ENCODE measurements at places on chromosomes 5 and 9.

DNA sequence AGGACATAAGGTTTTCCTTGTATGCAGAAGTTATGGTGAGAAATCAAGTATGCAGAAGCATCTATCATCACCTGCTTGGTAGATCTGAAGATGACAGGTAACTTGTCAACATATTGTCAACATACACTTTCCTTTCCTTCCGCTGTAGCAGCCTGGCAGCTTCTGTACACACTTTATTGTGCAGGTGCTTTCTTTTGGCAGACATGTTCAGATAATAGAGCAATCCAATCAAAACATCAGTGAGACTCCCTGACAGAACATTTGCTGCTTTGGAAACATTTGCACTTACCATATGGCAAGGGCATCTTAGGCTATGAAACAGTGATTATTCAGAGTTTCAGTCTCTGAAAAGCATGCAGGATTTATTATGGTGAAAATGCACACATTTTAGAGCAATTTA lies 161.1 kb upstream of the CDH12 start:
- no peak for DNase-seq

GRCh38 chr9:14075218-14075617 lies 238.7 kb downstream of the NFIB start:
- DNase-seq = no peak

DNA sequence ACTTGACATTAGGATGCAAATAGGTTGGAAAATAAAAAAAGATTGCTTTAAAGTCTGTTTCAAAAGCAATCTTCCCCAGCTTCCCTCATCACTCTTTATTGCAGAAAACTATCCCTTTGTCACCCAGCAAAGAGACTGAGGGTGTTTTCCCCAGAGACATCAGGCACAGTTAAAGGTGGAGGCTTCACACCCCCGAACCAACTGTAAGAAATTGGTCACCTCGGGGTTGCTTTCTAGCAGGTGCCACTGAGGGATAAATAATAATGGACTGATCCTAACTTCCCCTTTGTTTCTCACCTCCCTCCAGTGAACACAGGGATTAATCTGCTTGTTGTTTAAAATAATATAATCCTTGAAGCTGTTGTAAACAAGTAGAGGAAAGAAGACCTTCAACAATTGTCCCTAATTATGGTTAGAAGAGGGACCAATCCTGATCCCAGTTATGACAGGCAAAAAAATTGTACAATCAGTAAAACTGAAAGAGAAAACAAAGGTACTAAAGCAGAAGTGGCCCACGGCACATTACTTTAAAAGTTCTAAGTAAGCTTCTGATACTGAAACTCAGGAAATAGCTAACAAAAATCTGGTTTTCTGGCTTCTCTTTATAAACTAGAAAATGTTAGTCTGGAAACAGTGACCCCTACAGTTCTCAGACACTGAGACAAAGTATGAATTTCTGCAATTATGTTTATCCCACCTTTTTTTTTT lies 6.6 kb upstream of the PCSK1 start:
- no peak for DNase-seq

- no peak for DNase-seq
These were observed 31.7 kb downstream of the SARDH start for GRCh38 chr9:133706307-133707050.

DNA sequence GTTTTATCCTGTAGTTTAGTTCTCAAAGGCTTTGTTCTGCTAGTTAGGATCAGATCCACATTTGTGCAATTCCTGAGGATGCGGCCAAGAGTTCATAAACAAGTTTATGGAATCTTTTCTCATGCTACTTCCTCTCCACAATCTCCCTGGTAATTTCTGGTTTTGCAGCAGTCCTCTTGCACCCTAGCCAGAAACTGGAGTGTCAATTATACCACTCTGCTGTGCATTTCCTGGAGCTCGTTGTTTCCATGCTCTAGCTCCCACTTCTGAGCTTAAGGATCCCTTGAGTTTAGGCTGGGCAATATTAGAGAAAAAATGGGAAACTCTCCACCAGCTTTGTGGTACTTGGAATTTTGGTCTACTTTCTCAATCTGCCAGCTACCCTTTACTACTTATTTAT lies 474.7 kb downstream of the DIRAS2 start:
- no peak for DNase-seq

DNA sequence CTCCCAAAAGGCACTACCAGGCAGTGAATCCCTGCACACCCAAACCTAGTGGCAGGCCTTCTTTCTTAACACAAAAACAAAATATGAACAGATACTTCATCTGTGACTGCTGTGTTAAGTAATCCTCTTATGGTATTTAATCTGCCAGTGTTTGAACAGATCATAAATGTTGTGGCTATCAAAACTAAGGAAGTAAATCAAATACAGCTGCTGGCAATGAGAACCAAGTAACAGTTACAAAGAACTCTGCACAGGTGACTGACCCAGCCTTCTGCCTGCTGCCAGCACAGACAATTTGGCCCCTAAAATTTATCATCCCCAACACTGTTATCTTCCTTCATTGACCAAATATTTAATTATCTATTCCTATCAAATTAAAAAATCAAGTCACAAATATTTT lies 78.0 kb downstream of the GNAQ start:
- no peak for DNase-seq

DNA sequence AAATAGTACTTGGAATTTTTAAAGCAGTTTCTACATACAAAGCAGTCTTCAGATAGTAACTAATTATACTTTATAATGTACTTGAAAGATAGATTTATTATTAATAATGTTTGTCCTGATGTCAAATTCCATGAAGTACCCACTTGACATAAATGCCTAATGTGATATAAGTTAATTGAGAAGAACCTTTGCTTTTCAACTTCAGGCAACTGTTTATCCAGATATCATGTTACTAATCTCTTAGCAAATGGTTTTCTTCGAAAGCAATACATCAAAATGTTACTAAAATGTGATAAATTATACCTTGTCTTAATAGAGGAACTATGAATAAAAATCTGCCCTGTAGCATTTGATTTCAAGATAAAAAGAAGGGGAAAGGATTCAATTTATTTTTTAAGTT lies 146.8 kb upstream of the FBXL17 start:
- no peak for DNase-seq

- DNase-seq = no peak
These were observed 527.2 kb downstream of the NR2F1-AS1 start for GRCh38 chr5:93053825-93054224.

DNA sequence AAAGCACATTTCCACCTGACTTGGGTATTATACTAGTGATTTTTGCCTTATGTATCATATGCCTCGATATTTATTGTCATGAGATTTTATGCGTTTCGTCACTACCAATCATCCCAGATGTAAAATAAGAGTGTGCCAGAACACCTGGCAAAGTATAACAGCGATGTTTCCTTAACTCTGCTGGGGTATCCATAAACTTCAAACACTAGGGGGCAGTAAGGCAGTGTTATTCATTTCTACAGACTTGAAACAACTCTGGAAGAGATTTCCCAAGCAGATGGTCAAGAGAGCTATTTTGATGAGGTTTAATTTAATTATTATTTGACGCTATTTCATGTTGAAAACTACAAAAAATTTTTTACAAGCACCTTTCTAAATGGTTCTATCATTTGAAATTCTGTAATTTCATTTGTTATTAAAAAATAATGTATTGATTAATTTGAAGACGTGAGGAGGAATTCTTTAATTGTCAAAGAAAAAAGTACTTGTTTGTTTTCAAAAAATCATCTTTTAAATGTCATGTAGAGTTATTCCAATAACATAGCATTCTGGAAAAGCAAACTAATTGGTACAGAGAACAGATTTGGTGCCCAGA lies 388.5 kb upstream of the CTNND2 start:
- peak; percentile 43 for DNase-seq

- no peak for DNase-seq
These were observed 3.0 kb downstream of the BASP1 start for GRCh38 chr5:17220469-17220868.

GRCh38 chr5:133641683-133642082 lies 29.3 kb upstream of the FSTL4 start:
- no peak for DNase-seq

- no peak for DNase-seq
These were observed 2.2 kb upstream of the JAK2 start for GRCh38 chr9:4982721-4983482.

DNA sequence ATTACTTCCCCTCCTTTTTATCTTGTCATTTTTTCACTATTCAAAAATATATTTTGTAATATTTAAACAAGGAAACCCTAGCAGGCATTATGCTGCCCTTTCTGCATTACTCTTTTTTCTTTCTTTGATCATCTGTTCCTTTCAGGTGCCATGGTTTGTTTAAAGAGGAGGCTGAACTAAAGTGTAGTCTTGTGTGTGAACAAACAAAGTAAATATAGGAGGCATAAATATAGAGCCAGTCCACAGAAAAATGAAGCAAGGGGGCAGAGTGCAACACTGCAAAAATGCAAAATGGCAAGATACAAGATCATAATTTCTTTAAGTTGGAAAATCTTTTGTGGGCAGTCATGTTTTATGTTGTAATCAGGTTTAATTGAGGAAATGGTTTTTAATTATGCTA lies 947.3 kb upstream of the COX7C start:
- no peak for DNase-seq

DNA sequence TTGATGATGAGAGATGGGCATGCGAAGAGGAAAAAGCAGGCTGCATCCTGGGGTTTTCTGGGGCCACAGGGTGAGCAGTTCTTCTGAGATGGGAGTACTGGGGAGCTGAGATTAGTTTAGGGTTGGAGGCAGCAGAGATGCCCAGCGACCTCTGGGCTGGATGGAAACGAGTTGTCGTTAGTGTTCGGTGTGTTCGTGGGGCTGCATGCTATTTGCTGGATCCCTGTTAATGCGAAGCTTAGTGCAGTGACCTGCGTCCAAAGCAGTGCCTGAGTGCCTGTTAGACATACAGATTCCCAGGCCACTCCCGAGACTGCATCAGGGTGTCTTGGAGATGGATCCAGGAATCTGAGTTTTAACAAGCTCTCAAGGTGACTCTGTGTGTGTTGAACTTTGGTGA lies 201.3 kb downstream of the CACNA1B start:
- no peak for DNase-seq

DNA sequence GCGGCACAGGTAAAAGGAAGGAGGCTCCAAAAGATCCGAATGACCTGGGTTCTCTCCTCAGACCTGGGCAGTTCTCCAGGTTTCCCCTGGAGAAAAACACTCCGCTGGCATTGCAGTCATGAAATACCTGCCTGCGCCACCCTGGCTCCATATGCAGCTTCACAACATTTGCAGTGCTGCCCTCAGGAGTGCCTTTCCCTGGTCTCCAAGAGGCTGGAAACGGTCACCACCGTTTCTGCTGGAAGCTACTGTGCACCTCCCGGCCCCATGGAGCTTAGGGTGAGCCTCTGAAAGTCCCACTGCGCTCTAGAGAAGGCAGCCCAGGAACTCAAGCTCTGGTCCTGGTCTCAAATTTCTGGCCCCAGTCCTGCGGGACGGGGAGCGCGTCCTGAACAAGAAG lies 670 bp downstream of the UGT3A1 start:
- DNase-seq = no peak

GRCh38 chr5:52925001-52925400 lies 64.2 kb upstream of the ITGA2 start:
- no peak for DNase-seq

DNA sequence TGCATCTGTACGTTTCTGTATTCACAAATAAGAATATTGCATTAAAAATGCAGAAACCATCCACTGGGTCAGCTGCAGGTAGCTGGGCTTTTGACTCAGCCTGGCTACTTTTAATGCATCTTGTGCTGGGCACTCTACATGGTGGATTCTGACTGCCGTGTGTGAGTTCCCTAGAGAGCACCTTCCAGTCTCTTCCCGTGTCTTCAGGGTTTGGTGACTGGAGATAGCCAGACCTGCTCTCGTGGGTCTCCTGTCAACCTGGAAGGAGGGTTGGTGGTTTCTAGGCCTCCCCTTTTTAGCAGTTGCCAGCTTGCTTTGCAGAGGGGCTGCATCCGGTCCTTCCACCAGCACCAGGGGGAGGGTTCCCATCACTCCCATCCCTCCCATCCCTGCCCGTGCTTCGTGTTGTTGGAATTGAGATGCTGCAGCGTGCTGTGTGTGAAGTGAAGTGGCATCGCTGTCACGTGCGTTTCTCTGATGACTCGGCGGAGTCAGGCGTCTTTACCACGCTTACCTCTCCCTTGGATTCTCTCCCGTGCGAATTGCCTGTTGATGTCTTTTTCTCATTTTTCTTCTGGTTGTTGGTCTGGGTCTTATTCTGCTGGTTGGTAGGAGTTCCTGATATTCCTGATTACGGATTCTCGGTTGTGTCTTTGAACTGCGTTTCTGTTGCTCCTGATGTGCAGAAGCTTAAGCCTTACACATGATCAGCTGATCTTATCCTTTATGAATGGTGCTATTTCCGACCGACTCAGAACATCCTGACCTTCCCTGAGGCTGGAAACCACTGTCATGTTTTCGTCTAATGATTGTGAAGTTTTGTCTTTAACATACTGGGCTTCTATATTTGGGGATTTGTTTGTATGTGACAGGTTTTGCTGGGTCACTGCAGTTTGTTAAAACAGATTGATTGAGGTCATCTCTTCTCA lies 16.9 kb downstream of the FBXW5 start:
- no peak for DNase-seq

GRCh38 chr5:79240561-79240960 lies 4.6 kb downstream of the JMY start:
- DNase-seq = no peak

- DNase-seq = no peak
These were observed 510.5 kb downstream of the RAB3C start for GRCh38 chr5:59093329-59093728.

- DNase-seq = peak; percentile 44
These were observed 157.5 kb upstream of the SHB start for GRCh38 chr9:38226491-38226951.

Measured in Jurkat, Clone E6-1 (cell line).